Caki2 (cell line): ENCODE measurements at places on chromosomes 4 and X.

GRCh38 chrX:150889131-150889530, 9.3 kb downstream of the CD99L2 start:
- DNase-seq, result no peak

DNA sequence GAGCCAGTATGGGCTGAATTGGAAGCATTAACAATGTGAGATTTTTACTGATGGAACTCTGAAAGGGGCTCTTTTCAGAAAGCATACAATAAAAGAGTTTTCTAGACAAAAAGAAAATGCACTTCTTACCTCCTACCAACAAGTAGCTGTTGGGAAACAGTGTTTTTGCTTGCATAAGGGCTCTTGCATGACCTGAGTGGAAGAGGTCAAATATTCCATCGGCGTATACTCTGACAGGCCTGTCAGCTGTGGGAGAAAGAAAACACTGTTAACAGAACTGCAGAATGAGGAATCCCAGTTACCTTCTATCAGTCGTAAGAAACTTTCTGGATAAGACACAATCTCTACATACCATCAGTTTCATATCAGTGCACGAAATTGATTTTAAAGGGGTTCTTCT, 39.5 kb downstream of the PCYT1B start:
- no peak for DNase-seq

DNA sequence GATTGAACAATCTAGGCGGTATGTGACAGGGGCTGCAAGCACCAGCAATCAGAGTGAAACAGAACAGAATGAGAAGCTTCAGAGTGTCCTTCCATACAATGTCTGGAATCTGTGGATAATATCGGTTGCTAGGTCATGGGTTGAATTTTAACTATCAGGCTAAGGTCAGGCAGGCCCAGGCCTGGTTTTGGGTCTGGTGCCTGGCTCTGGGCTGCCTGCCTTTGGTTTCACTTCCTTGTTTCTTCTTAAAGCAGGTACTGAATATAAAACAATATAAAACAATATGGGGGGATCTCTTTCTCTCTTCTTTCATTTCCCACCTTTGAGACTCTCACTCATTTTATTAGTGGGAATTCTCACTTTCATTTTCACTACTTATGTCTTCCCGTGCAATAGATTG, 962.0 kb downstream of the CCSER1 start:
- DNase-seq, result peak; percentile 2

DNA sequence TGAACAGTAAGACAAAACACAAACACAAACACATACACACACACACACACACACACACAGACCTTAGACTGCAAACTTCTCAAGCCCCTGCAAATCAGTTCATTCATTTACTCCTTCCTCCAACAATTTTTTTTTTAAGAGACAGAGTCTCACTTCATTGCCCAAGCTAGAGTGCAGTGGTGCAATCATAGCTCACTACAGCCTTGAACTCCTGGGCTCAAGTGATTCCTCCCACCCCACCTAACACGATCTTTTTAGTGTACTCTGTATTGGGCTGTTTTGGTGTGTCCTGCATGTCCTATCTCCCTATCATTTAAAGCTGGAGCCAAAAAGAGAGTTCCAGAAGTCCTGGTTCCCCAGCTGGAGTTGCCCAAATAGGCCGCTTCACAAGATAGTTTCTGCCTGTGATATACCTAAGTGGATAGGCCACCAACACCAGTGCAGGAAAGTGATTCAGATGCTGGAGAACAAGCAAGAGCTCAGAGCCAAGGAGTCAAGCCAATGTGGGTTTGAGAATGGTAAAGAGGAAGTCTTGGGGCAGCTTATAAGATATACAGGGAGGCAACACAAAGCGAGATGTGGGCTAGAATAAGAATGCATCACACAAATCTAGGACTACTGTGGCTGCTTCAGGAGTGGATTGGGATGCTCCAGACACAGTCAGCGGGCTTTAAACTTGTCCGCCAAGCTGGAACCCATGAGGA, 85.4 kb upstream of the RAPGEF2 start:
- DNase-seq, result no peak

GRCh38 chrX:71144651-71145050, at the start of gene NLGN3:
Gene NLGN3 (plus strand): TSS chrX:71144841. CDS start chrX:71147750, 2,909 bp downstream.
- DNase-seq, result no peak

DNA sequence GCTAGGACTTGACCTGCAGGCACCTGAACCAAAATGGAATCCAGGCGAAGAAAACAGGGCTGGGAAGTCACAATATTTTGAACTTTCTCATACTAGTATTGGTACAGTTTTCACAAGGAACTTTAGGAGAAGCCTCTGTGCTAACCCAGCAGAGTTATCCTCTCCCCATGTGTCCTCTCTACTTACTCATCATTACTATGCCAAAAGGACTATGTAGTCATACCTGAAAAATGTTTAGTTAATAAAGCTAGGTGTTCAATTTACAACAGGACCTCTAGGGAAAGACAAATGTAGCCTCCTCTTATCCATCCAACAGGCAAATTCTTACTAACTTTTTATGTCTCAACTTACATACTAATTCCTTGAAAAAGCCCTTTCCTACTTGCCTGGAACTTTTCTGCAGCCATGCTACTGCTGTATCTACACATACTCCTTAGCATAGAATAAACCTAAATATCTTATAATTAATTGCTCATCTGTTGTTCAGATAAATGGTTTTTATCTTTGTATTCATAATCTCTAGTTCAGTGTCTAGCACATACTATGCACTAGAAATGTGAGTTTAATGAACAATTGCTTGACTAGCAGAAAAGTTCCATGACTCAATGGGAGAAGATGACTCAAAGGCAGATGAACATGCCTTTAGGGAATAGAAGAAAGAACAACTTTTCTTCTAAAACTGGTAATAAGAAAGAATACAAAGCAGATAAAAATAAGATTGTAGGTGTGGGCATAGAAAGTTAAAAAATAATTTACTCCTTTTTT, 215.5 kb upstream of the VEGFC start:
- DNase-seq, result no peak

DNA sequence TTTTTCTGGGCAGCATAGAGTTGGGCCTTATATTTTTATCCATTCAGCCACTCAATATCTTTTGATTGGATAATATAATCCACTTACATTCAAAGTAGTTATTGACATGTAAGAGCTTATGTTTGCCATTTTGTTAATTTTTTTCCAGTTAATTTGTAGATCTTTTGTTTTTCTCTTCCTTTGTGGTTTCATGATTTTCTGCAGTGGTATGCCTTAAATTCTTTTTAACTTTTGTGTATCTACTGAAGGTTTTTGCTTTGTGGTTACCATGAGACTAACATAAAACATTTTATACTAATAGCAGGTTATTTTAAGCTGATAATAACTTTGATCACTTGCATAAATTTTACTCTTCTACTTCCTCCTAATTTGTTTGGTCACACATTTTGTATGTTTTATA, 140.8 kb upstream of the GATB start:
- no peak for DNase-seq

DNA sequence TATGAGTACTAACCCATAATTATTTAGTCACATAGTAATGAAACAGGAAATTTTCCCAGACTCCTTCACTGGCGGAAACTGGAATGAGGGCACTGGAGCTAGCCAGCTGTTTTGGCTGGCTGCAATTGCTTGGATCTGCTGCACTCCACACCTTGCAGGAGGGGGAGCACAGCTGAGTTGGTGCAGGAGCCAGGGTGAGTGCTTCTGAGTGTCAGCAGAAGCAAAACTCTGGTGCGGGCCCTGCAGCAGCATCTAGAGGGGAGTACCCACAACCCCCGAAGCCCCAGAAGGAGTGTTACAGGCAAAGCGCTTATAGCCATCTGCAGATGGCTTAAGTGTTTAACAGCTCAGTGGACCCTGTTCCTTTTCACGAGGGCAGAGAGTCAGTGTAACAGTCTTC, 96.1 kb downstream of the RPA4 start:
- no peak for DNase-seq

DNA sequence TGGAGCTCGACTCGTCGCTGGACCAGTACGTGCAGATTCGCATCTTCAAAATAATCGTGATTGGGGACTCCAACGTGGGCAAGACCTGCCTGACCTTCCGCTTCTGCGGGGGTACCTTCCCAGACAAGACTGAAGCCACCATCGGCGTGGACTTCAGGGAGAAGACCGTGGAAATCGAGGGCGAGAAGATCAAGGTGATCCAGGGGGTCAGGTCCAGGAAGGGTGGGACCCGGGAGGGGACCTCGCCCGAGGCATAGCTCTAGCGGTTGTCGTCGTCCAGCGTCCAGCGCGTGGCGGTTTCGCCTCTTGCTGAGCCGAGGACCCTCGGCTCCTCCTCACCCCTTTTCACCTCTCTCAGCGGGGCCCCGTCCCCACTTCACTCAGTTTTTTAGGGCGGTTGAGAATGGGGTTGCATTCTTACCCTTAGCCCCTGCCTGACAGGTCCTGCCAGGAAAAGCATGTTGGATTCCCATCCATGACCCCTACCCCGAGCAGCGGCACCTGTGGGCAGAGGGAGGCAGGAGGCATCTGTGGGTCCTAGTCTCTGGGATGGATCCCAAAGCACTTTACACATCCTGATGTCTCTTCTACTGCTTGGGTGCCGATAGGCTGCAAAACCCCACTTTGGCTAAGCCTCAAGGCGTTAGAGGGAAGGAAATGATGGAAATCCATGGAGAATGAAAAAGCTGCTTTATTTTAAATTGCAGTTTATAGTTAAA, 524 bp downstream of the RAB33A start:
- DNase-seq, result no peak

DNA sequence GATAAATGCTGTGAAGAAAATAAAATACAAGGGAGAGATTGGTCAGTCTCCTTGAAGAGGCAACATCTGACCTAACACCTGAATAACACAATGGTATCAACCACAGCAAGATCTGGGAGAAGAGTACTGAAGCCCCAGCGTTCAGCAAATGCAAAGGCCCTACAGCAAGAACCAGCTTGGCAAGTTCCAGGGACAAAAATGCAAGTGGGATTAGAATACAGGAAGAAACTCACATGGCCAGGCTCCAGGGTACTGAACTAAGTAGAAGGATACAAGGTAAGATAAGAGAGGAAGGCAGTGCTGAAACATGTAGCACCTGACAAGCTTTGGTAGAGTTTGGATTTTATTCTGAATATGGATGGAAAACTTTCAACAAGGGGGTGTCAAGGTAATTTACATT, 3.6 kb downstream of the SMIM14 start:
- no peak for DNase-seq

DNA sequence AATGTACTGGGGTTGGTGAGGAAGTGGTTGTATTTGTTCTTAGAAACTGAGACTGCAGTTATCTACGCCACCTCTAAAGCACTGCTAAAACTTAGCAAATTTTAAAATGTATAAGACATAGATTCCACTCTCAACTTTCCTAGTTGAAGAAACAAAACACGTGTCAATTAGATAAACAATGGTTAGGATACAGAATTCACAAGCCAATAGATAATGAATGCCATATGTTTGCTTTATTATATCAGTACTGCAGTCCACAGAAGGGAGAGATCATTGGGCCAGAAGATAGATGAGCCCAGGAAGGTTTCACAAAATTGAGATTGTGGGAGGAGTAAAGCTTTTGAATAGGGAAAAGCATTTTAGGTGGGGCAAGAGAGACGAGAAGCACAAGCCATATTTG, 14.3 kb downstream of the TMEM33 start:
- DNase-seq, result no peak

- no peak for DNase-seq
Measured at GRCh38 chrX:48834383-48834709, 1.1 kb downstream of the PCSK1N start.

DNA sequence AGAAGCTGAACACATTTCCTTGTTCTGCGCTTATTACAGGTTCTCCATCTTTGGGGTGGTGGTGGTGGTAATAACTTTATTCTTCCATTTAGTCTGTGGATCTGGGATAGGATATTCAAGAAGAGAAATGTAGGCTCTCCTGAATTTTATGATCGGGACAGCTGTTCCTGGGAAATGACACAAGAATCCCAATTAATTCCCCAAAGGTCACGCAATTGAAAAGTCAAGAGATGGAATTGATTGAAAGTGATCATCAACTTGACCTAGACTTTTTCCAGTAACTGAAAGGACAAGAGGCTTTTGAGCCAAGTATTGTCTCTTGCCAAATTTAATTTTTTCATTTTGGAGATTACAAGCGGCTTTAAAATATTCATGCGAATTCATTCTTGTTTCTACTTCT, 98.7 kb upstream of the CBLL2 start:
- no peak for DNase-seq

DNA sequence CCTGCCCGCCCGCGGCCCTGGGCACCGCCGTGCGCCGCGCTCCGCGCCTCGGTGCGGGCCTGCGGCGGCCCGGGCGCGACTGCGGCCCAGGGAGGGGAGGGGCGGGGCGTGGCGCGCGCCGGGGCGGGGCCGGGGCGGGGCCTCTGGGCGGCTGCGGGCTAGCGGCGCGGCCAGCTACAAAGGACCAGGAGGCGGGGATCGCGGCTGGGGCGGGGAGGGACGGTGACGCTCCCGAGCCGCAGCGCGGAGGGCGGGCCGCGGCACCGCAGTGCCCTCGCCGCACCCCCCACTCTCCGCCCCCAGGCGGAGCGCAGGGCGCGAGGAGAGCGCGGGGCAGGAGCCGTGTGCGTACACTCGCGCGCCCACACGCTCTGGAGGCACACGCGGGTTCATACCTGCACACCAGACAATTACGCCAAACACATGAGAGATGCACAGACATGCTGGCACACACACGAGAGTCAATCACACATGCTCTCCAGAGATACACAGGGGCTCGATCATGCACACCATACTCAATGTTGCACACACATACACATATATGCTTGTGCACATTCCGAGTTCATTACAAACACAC, at the start of gene CRMP1:
Gene CRMP1, minus strand, starts transcription at position 83 of the 577 bp plus-strand sequence. CDS start 117 bp downstream, outside the sequence.
- DNase-seq, result no peak

DNA sequence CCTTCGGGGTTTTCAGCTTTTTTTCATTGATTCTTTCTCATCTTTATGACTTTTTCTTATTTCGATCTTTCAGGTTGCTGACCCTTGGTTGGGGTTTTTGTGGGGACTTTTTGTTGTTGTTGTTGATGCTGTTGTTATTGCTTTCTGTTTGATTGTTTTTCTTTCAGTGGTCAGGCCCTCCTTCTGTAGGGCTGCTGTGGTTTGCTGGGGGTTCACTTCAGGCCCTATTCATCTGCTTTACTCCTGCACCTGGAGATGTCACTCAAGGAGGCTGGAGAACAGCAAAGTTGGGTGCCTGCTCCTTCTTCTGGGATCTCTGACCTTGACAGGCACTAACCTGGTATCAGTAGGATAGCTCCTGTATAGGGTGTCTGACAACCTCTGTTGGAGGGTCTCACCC, 39.9 kb upstream of the PCDH18 start:
- no peak for DNase-seq

DNA sequence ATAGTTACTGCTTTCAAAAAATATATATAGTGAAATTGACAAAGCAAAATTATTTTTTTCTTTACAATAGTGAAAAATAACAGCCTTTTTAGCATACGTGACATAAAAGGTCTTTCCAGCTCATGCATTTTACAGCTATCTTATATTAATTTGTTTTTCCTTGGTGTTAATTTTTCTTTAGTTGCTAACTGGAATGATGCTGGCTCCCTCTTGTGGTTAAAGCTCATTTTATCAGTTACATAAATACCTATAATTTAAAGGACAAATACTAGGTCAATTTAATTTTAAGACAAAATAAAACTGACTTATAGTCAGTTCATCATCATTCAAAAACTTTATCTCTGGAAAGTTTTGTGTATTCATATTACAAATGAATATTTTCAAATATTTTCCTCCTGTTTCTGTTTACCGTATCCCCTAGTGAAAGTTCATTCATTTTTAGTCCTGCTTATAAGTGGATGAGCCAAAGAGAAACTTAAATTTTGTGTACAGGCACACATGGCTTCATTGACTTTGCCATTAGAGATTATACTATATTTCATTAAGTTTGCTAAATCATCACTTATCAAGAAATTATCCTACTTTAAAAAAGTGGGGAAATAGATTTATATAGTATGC, 9.9 kb upstream of the ANAPC4 start:
- no peak for DNase-seq
